Activated T-helper 1 cell treated with anti-CD3 and anti-CD28 coated beads, Interleukin-2, amount 50 U/mL, for 16 hours (primary cell): ENCODE measurements at places on chromosomes 4 and X.

DNA sequence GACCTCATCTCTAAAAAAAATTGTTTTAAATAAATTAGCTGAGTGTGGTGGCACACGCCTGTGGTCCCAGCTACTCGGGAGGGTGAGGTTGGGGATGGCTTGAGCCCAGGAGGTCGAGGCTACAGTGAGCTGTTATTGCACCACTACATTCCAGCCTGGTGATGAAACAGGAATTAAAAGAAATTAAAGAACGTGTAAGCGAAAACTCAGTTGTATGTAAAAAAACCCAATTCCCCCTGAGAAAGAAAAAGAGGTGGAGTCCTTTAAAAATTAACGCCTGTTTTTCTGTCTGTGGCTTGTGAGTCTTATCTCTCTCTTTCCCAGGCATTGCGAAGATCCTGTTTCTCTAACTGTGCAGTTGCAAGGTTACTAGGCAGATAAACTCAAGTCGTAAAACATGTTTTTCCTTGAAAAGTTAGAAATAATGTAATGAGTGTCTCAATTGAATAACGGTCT lies 22.1 kb downstream of the EPGN start:
- DNase-seq: no peak

- DNase-seq: no peak
Observed at GRCh38 chr4:138588501-138588900, 346.4 kb upstream of the SLC7A11 start.

GRCh38 chr4:136749989-136750388 lies 782.3 kb downstream of the PCDH18 start:
- DNase-seq: no peak

- no peak for DNase-seq
Observed at GRCh38 chr4:102174719-102175189, 170.5 kb downstream of the SLC39A8 start.

- no peak for DNase-seq
Observed at GRCh38 chr4:79864500-79865200, 208.4 kb downstream of the ANTXR2 start.

- no peak for DNase-seq
Observed at GRCh38 chrX:74437530-74437929, 16.2 kb downstream of the SLC16A2 start.

DNA sequence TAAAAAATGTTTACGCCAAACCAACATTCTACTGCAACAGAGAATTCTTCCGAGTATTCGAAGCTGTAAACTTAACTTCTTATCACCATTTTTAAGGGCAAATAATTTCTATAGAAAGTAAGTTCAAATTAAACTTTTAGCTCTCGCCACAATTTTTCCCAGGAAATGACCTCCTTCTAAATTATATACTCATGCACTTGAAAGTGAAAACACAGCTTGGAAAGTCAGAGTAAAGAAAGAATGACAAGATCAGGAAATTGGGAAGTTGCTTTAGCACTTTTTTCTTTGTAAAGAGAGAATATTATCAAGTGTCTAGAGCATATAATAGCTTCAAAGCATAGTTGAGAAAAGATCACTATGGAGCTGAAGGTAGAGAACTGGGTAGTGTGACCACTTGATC lies 1.2 kb downstream of the CYBB start:
- DNase-seq: no peak

- no peak for DNase-seq
Observed at GRCh38 chr4:106149026-106149425, 167.0 kb downstream of the TBCK start.

- no peak for DNase-seq
Observed at GRCh38 chr4:118732591-118733330, 47.6 kb downstream of the METTL14 start.

DNA sequence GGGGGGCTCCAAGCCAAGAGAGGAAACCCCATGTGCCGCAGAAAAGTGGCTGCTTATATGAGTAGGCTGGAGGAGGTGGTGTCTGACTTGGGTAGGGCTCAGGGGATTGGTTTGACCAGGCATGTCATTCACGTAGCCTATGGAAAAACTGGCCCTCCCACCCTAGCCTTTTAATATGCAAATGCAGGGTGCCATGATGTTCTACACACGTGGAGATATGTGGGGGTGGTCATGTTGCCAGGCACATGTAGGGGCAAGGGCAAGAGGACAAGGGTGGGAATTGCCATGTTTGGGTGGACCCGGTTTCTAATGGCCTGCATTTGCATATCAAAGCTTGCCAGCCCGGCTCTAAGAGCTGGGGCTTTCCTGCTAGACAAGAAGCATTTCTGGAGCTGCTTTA lies 86.9 kb upstream of the SHISA3 start:
- no peak for DNase-seq

DNA sequence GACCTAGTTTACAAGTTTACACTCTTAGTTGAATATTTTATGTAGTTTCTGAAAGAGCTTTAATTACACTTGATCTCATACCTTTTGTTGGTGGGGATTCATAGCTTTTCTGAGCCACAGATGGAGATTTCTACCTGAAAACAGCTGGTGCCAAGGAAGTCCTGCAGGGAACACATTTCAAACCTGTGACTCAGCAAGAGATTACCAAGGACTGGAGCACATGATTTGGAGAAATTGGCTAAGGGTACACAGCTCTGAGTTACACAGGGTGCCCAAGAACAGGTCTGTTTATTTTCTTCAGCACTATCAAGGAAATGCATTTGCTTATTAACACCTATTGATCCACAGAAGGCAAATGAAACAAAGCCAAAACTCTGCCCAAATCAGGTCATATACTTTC lies 691.5 kb downstream of the KCTD8 start:
- no peak for DNase-seq

- no peak for DNase-seq
Observed at GRCh38 chrX:4932790-4933189, 1219.3 kb upstream of the PRKX start.

DNA sequence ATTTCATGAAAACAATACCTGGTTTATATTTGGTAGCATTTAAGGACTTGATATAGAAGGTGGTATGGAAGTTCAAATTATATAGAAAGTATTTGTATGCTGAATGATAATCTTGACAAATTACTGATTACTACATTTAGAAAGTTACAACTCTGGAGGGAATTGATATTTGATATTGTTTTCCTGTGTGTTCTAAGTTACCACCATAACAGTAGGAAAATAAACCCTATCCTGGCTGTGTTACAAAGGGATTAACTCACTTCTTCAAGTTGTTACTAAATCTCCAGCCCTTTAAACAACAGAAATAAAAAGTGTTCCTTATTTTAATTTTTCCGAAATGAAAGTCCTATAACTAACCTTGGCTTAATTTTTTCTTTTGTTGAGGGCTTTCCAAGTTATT lies 36.6 kb downstream of the FHL1 start:
- DNase-seq: no peak
